ENCODE measurements at places on chromosomes 6 and 20. TPM values are rescaled to one million over a fixed set of nuclear protein-coding genes. Genes with fewer than 3 reads are reported as not detected.

DNA sequence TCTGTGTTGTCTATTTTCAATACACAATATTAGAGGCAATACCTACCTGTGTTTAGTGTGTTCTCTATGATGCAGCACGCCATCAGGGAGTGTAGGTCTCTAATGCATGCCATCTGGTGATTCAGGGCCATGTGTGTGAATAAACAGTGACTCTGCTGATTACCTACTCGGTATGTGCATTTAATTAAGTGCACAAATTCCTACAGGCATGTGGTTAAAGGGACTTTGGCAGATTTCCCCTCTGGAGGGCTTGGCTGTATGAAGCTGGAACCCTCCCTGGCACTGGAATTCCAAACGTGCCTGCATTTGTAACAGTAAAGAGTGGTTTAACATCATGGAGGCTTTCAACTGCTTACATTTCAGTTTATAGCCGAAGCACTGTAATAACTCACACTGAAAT is 401.5 kb upstream of the SASH1 start:
- no peak for DNase-seq

- no peak for DNase-seq
Measured at GRCh38 chr6:133806382-133807140, 82.4 kb upstream of the TCF21 start.

DNA sequence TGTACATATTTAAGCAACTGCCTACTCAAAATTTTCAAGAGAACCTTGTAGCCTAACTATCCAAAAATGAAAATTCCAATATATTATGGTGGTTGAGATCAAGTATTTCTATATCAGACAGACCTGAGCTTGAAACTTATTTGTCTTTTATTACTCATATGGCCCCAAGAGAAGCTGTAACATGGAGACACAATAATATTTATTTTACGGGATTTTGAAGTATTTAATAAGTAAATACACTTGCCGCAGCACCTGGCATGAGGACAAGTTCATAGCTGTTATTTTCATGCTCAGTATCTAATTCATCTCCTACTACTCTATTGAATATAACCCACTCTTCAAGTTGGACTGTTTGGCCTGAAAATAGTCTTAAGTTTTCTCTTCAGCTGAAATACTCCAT is 28.0 kb downstream of the PTPRK start:
- DNase-seq: peak; percentile 52

Gene SLC17A3
- not detected for total RNA-seq

DNA sequence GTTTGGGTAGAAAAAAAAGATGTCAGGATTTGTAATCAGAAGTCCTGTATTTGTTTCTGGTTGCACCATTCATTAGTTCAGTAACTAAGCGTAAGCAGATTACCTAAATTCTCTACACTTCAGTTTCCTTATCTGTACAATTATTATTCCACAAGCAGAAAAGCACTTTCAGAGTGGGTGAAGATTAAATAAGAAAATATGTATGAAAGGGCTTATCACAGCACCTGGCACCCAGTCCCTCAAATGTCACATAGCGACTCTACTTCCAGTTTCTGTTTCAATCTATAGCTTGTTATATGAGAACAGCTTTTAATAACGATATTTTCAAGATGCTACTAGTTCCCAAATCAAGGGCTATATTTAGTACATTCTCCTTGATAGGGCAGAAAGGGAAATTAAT is 31.4 kb downstream of the RGS17 start:
- no peak for DNase-seq

- DNase-seq: no peak
Measured at GRCh38 chr20:40050596-40050995, 638.4 kb downstream of the MAFB start.

Gene EYA4
- 7.3 TPM for total RNA-seq

DNA sequence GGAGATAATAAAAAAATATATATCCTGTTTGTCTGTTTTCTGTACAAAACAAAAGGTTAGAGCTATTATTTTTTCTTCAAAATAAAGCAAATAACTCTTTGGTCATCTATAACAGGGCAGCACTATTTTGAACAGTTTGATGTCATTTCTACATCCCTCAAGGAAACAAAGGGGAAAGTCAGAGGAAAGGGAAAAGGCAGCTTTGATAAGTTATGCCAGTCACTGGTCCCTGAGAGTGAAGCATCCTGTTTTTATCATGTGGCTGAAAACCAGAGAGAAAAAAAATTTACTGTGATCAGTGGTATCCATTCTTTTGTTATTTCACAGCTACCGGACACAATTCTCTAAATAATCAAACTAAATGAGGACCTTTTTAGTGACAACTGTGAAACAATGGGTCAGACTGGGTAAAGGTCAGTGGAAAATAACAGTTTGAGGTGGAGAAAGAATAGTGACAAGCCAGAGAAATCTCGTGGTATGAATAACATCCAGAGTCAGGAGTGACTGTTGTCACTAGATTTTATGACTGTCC is 356.0 kb downstream of the HDGFL1 start:
- DNase-seq: no peak

- peak; percentile 54 for DNase-seq
Measured at GRCh38 chr6:89021629-89022028, 58.2 kb upstream of the RNGTT start.

Gene MEP1A
- not detected for total RNA-seq

Gene SLPI
- total RNA-seq: 168 TPM
